ENCODE measurements at places on chromosomes 3 and 15.

DNA sequence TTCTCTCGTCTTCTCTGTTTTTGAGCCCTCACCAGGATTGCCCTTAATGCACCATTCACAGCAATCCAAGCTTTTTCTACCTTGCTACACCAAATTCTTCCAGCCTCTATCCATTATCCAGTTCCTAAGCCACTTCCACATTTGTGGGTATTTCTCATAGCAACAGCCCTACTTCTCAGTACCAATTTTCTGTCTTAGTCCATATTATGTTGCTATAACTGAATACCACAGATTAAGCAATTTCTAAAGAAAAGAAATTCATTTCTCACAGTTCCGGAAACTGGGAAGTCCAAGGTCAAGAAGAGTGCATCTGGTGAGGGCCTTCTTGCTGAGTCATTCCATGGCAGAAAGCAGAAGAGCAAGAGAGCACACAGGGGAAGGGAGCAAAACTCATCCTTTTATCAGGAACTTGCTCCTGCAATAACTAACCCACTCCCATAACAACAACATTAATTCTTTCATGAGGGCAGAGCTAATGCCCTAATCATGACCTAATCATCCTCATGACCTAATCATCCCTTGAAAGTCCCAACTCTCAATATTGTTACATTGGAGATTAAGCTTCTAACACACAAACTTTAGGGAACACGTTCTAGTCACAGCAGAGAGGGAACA lies 9.7 kb upstream of the EIF1B start:
- peak; percentile 73 for DNase-seq

GRCh38 chr15:40016224-40016865 lies 22.6 kb downstream of the SRP14 start:
- no peak for DNase-seq

DNA sequence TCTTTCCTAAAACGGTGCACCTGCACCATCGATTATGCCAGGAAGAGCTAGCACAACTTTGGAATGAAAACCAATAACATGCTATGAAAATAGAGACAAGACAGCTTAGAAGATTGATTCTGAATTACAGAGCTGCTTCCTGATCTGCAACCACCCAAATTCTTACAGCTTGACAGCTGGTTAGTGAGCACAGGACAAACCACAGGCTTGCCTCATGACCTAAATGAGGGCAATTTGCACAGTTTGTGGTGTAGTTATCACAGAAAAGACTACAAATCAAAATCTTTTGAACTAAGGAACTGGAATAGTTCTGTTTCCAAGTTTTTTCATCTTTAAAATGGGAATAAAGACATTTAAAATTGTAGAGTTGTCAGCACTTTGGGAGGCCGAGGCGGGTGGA lies 533.5 kb downstream of the NAALADL2 start:
- peak; percentile 9 for DNase-seq

DNA sequence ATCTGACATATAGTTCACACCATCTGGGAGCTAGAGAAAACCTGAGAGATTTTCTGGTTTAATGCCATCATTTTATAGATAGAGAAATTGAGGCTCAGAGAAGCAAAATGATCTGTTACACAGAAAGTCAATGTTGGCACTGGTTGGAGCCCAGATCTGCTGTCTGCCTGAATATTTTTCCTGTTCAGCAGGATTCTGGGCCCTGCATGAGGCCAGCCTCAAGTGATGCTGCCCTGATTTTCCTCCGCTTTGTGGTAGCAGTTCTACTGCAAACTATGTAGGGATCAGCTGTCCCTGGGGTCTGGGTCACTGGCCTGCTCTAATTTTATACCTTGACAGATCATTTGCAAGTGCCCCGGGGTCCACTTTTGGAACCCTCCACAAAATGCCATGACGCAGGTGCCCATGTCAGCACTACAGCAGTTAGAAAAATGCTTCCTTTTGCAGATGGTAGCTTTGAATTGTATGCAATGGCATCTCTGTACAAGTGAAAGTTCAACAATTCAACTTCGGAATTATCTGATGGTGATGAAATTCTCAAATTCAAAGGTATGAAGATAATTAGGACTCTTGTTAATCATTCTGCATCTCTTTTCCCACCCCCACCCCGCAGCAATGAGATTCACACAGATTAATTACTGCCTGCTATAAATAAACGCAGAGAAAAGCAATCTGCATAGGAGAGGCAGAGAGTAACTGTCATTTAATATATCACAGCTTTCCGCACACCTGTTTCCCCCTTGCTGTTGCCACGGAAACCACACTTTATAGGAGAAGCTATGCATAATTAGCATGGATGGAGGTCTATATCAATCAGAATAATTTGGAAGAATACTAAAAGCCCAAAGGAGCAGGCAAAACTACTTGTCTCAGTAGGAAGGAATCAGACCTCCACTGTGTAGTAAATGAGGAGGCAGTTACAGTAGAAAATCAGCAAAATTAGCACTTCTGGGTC lies 222.6 kb downstream of the PDCD6IP start:
- no peak for DNase-seq

DNA sequence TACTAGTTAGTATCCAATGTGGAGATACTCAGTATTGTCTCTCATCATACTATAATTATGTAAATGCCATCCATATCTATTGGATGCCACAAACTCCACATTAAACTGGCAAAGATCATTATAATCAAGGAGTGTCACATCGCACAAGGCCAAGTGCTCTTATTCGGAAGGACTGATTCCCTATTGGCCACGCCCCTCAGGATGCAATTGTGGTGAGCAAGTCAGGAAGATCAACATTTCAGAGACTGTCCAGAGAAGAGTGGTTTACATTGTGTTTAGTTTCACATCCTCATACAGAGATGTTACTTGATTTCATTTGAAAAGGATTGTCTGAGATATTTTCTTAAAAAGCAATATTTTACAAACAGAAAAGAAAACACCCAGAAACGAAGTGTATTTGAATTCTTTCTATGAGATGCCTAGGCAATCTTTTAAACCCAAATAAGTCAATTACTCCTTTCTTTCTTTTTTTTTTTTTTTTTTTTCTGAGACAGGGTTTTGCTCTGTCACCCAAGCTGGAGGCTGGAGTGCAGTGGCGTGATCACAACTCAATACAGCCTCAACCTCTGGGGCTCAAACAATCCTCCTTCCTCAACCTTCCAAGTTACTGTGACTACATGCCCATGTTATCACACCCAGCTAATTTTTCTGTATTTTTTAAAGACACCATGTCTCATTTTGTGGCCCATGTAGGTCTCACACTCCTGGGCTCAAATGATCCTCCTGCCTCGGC lies 369.1 kb downstream of the RBMS3 start:
- no peak for DNase-seq

GRCh38 chr3:133812872-133813271 lies 7.3 kb downstream of the SRPRB start:
- DNase-seq, result no peak

- DNase-seq, result no peak
Measured at GRCh38 chr3:54950391-54951003, 22.6 kb upstream of the LRTM1 start.

DNA sequence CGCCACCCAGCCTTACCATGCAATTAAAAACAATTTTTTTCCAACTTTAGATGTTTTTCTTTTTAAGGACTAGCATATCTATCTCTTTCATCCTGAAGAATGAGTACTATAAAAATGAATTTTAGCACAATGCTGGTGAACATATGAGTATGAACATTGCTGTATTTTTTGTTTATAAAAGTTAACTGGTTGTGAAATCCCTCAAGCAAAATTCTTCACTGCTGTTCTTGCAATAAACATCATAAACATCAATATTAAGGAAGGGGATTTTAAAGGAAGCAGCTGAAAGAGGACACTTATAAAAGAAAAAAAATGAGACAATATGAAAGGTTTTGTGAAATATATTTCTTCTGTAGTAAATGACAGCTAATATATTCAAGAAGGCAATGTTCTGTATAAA lies 3.0 kb downstream of the PLSCR4 start:
- DNase-seq, result no peak

- DNase-seq, result no peak
Measured at GRCh38 chr3:76311941-76312340, 526.6 kb upstream of the ZNF717 start.

DNA sequence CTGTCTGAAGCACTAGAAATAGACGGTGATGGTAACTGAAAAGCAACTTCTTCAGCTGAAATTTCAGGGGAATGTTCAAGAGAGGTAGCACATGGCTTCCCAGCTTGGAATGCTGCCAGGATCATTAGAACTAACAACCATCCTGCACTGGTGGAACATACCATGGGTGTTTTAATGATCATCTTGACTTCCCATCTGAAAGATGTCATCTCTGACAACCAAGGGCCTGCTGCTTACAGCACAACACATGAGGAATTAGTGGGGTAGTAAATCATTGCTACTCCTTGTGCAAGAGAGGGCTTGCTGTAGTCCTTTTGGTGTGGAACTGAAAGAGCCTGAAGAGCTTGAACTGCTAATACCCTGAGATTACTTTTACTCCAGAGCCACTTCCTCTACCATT lies 853.7 kb downstream of the MCTP2 start:
- no peak for DNase-seq

- no peak for DNase-seq
Measured at GRCh38 chr3:43490640-43491185, 131.1 kb downstream of the ANO10 start.

- no peak for DNase-seq
Measured at GRCh38 chr3:194330160-194330559, 21.0 kb downstream of the CPN2 start.

GRCh38 chr15:100686021-100686724 lies 83.8 kb downstream of the ASB7 start:
- DNase-seq, result no peak

DNA sequence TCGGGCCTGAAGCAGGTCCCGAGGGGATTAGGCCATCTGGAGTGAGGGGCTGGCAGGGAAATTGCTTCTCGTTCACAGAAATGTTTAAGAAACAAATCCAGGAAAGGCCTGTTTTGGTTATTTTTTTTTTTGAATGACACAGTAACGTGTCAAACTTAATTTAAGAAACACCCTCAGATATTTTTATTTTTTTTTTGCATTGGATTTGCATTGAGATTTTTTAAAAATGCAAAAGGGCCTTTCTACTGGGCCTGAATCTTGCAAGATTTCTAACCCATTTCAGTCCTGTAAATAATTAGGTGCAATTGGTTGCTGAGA lies 25.0 kb upstream of the KLF13 start:
- no peak for DNase-seq

- DNase-seq, result no peak
Measured at GRCh38 chr3:7684182-7684715, 817.4 kb upstream of the LMCD1 start.

DNA sequence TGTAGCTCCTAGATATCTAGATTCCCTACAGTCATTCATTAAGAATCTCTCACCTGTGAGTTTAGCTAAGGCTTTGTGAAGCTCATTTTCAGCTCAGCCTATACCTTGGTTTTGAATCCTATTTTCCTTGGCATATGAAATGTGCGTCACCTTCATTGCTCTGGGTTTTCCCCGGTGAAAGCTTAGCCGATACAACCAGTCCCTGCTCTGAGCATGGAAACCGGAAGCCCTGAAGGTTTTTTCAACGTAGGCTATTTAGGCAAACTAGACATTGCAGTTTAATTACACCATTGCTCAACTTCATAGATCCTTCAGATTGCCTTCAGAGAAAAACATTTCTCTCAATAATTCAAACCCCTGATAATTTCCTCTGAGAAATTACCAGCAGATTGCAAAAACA lies 206.8 kb upstream of the TPRG1 start:
- no peak for DNase-seq

DNA sequence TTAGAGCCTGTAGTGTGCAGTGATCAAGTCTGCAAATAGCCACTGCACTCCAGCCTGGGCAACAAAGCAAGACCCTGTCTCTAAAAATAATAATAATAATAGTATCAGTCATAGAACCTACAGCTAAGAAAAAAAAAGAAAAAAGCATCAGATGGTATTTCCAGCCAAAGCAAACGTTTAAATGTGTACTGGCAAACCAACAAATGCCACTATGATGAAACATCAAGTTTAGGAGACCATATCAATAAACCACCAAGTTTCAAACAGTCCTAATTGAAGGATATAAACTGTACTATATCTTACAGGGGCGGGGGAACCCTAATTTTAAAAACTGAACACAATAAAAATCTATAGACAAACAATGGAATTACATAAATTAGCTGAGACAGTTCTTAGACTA lies 6.4 kb downstream of the UBP1 start:
- no peak for DNase-seq

DNA sequence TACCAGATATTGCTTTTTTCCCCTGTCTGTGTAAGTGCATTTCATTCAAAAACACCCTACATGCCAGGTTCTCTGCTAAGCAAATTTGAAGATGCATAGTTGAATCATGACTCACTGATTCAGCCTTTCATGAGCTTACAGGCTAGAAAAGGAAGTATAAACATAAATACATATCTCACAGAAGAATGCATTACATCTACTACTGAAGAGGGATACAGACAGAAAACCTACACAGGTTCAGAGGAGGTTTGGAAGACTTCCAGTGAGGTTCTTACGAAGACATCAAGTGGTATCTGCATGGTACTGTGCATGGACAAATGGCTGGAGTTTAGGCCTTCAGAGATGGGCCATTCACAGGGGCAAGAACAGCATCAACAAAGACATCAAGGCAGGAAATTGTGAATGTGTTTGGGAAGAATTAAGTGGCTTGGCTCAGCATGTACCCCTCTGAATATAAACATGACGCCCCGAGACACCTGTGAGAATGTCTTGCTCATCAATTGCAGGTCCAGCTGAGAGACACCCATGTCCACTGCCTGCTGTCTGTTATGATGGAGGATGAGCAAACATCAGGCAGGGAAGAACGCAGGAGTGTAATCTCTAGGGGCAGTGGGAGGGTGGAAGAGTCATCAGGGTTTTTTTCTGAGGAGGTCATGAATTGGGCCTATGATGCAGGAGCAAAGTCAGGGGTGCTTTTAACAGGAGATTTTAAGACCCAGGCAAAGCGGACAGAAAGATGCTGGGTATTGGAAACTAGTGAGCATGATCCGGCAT lies 105.1 kb upstream of the GALNT15 start:
- no peak for DNase-seq

DNA sequence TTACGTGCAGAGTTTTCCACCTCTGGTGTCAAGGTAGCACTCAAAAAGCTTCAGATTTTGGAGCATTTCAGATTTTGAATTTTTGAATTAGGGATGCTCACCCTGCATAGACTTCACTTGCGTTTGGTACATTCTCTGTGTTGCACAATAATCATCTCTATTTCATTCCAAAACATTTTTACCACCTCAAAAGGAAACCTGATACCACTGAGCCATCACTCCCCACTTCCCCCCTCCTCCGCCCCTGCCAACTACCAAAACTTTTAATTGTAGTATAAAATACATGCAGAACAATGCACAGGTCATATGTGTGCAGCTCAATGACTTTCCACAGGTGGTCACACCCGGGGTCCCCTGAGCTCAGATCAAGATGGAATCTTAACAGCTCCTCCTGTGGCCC lies 208.8 kb downstream of the SV2B start:
- peak; percentile 9 for DNase-seq

- no peak for DNase-seq
Measured at GRCh38 chr15:74821091-74821789, 5.2 kb upstream of the CPLX3 start.

Data from hematopoietic multipotent progenitor cell treated with erythropoietin and hydrocortisone succinate and interleukin-3 and kit ligand, for 6 days (in vitro differentiated cells).